Gastroesophageal sphincter (tissue), 4 donors: ENCODE measurements at places on chromosomes 3 and 15.

DNA sequence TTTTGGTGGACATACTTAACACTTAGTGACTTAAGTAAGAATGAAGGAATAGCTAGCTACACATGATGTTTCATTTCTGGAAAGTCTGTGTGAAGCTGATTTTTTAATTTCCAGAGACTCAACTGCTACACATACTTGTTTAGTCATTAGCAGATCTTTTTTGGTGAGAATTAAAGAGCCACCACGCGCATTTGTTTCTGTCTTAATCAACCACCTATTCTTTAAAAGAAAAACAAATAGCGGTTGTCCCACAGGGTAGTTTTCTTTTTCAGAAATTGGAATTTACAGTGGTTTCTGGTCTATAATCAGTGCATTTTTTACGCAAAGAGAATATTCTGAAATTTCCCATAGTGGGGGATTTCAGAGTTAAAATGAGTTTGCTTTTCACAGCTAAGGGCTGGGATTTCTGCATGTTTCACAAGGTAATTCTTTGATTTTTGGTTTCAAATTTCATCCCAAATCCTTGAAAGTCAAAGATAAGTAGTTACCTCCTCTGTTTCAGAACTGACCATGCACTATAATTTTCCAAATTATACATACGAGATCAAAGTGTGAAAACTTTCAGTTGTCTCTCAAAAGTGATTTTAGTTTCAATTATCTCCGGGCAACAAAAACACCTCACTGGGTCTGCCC lies 631.0 kb upstream of the GRM7 start:
- no peak for ATAC-seq

DNA sequence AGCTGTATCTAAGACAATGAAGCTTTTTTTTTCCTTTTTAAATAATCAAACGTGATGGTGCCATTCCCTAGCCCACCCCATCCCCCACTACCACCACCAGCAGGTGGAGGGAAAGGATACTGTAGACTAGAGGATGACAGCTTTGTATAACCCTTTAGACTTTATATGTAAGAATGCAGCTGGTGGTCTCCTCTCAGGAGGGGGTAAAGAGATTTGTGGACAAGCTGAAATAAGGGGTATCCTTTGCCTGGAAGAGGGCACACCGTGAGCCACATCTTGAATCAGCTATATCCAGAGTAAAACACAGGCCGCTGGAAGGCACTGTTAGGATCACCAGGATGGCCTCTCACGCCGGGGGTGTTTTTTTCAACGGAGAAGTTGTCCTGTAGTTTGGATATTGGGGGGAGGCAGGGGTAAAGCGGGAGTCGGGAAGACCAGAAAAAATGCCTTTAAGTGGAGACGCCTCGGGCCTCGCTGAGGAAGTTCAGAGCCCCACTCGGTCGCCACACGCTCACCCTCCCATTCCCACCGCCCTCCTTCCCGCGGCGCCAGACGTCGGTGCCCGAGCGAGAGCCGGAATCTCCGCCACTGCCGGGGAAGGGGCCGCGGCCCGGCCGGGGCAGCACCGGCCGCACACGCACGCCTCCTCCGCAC lies 986 bp downstream of the KPNA4 start:
- ATAC-seq = no peak

DNA sequence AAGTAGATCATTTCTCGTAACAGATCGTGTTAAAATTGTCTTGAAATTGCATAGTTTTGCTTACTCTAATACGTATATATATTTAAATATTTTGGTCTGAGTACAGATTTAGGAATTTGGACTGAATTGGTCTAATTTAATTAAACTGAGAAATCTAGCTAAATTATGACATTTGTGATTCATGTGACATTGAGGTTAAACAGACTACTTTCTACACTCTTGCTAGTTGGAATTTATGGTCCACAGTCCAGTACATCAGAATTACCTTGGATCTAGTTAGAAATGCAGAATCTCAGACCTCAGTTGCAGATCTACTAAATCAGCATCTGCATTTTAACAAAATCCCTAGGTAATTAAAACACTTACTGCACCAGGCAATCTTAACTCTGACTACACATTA lies 609.7 kb upstream of the GOLIM4 start:
- ATAC-seq = no peak

DNA sequence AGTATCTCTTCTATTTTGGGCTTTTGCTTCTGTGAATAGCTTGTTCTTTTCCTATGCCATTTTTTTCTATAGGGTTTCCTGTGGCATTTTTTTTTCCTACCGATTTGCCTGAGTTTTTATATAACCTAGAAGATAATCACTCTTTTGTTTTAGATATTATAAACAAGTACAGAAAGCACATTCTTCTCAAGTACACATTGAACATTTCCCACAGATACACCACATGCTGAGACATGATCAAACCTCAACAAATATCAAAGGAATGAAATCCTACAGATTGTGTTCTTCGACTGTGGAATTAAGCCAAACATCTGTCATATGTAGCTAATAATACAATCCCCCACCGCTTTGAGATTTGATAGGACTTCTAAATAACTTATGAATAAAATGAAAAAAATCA lies 9.1 kb upstream of the FEM1B start:
- ATAC-seq = no peak

DNA sequence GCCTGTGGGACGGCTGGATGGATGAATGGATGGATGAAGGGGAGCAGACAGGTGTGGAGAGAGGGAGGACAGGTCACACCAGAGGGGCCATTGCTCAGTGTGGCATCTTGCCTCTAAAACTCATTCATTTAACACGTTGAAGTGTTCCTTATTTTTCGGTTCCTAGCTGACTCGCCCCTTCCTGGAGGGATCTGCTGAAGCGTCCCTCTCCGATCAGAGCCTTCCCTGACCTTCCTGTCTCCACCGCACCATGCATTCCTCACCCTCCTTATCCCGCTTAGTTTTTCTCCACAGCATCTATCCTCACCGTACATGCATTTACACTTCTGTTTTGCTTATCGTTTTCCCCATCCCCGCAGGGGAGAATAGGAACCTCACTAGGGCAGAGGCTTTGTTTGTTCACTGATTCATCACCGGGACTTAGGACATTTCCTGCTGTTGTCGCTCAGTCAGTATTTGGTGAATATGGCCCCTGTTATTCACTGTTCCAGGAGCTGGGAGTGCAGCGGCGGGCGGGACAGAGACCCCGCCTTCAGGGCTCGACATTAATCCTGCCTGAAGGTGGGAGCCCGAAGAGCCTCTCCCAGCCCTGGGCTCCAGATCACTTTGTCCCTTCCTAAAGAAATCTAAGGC lies 32.0 kb downstream of the FOXL2 start:
- ATAC-seq = peak; percentile 20
